Spinal cord (tissue), 10 donors: ENCODE measurements at places on chromosomes 3 and 15.

DNA sequence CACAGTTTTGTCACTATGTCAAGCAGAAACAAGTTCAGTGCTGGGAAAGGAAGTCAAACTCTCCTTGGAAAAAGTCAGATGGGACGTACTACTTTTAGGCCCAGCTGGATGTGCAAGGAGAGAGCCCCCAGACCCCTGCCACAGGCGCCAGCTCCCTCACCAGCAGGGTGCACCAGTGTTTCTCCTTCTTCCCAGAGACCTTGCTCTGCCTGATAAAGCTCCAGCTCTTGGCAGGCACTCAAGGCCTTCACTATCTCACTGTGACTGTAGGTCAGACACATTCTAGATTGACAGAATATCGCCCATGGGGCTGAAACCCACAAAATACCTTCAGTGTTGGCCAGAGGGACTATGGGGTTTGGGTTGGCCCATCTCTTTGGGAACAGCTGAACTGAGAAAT, 54.8 kb upstream of the CHRNB4 start:
- DNase-seq, result no peak

- no peak for DNase-seq
Observed at GRCh38 chr3:151003029-151003767, 30.7 kb upstream of the CLRN1 start.

DNA sequence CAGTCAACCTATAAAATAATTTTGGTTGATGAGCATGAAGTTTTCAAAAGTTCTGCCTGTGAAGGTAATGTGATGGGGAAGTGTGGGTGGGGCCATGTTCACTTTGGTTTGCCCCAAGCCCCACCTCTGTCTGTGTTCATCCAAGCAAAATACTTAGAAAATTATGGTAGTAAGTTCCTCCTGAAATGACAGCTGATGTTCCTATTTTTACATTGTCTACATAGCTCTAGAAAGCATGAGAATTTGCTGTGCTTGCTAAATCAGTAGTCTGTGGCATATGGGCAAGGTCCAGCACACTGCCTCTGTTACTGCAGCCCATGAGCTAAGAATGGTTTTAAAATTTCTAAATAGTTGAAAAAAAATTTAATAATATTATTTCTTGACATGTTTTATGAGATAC, 21.9 kb upstream of the CP start:
- DNase-seq, result no peak

GRCh38 chr3:109143646-109144045, 7.1 kb downstream of the C3orf85 start:
- DNase-seq, result no peak

- no peak for DNase-seq
Observed at GRCh38 chr3:51706021-51706485, 815 bp upstream of the GRM2 start.

- DNase-seq, result no peak
Observed at GRCh38 chr3:194221336-194221735, 85.4 kb downstream of the HES1 start.

DNA sequence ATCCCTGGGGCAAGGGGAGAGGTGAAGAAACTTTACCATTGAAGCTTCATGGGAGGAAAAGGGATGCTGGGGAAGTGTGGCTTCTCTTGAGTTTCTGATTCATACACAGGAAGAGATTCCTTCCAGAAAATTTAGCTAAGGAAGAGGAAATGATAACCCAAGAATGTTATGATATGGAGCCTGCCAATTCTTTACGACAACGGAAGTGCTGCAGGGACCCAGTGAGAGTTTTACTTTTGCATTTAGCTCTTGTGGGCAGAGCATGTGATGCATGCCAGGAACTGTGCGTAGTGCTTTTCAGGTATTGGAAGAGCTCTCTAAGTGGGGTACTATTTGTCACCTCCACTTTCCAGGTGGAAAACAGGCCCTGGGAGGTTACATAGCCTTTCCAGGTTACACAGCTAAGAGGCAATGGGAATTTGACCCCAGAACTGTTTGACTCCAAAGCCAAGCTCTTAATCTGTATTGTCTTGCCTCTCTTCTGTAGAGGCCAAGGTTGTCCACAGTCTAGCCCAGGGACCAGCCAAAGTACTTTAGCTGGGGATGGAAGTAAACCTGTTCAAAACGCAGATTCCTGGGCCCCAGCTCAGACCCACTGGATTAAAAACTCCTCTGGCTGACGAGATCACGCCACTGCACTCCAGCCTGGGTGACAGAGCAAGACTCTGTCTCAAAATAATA, 23.0 kb downstream of the CMTM7 start:
- no peak for DNase-seq

DNA sequence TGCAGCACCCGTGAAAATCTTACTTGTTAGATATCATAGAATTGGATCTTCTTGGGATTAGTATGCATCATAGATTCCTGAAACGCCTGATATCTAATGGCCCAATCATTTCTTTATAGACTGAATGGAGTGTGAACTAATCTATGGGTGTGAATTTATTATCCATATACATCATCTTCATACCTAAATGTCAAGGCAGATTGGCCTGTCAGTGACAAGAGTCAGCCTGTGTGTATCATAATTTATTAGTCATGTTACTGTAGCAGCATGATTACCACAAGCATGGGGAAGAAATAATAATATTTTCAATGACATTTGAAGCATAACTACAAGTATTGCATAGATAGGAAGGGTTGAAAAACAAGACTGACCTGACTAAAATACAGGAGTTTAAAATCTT, 235.8 kb downstream of the RAP2B start:
- DNase-seq, result no peak

DNA sequence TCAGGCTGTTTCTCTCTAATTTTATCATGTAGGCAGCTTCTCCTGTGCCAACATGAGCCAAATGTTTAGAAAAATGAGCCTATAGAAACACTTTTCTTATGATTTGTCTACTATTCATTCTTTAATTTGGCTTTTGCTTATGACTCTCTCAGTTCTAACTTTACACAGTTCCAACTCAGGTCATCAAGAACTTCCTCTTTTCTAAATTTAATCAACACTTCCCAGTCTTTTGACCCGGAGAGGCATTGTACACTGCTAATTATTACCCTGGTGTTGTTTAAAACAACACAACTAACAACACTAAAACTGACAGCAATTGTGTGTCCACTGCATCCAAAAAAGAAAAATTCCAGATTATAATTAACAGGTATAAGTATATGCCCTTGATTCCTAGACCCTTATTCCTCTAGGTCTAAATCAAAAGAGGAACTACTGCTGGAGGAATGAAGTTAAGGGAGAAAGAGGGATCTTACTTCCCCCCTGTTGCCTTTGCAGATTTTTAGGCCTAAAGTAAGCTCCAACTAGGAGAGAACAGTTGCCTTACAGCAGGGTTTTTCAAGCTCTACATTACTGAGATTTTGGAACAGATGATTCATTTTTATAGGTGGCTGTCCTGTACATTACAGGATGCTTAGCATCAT, 332.2 kb upstream of the GOLIM4 start:
- no peak for DNase-seq
